ENCODE measurements at places on chromosomes 4 and X.

- peak; percentile 56 for ATAC-seq
Observed at GRCh38 chr4:3231471-3231870, 17.5 kb upstream of the MSANTD1 start.

- ATAC-seq = no peak
Observed at GRCh38 chrX:37424000-37424429, 74.9 kb downstream of the PRRG1 start.

DNA sequence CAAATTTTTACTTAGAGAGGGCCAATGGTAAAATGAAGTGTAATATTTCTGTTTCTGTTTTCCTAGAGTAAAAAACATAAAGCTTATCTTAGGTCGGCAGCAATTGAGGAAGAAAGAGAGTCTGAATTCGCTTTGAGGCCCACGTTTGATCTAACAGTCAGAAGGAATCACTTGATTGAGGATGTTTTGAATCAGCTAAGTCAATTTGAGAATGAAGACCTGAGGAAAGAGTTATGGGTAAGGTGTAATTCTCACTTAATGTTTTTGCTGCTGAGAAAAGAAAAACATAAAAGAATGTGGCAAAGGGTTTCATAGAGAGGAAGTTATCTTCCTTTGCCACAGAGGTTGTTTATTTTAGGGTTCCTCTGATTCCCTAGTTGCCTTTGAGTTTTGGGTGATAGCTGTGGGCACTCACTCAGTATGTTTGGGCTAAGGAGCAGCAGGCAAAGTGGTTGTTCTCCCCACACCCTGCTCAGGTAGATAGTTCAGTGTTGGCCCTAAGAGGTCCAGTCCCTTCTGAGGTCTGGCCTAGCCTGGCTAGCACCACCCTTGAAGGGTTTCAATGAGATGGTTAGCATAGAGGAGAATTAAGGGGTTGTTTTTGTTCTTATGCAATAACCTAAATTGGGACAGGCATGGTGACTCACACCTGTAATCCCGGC, 32.3 kb downstream of the HERC5 start:
- peak; percentile 53 for ATAC-seq

DNA sequence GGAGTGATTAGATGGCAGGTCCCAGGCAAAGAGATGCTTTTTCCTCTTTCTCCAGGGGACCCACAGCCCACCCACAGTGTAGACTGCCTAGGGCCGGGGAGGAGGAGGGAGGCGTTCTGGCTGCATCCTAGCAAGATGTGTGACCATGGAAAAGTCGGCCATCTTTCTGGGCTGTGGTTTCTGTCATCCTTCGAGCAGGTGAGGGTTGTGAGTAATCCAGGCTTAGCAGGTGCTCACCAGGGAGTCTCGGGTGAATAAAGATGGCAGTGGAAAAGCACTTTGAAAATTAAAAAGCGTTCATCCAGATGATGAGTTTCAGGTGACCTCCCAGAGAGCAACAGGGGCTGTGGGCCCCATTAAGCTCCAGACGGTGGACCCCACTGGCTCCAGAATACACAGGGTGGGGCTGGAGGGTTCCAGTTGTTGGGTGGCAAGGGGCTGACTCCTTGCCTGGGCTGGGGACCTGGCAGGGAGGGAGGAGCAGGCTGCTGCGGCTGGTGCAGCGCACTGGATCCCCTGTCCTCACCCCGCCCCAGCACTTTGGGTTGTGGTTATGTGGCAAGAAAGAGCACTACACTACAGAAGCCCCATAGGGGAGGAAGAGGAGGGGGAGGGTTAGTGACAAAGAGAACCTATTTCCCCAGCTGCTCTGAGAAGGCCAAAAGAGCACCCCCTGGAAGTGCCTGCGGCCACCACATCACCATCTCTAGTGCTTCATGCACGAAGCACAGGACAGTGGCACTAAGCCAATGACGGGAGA, 23.7 kb downstream of the ELF4 start:
- peak; percentile 58 for ATAC-seq

- no peak for ATAC-seq
Observed at GRCh38 chr4:124970011-124970410, 257.5 kb upstream of the ANKRD50 start.

DNA sequence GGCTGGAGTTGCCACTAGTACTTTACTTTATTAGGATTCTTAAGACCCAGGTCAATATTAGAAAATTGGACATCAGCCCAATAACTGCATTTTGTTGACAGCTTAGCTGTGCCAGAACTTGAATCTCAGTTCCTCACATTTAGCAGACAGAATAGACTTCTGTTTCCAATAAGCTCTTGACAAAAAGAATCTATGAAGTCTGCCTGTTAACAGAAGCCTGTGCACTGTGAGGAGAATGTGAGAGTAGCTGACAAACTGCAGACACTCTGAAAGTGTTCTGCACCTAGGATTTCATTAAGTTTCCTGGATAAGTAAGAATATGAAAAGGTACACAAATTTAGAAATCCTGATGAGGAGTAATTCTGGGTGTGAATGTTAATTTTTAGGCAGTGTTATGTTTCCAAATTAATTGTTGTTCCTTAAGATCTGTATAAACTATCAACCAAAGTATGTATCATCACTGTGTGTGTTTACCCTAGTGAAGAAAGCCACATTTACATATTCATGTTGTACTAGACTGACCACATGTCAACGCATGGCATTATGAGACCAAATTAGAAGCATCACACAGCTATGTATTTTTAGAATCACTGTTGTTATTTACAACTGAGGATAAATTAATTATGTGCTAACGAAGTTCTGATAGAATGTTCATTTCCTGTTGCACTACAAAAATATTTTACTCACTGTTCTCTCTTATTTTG, 756.4 kb upstream of the IGFBP7 start:
- no peak for ATAC-seq

DNA sequence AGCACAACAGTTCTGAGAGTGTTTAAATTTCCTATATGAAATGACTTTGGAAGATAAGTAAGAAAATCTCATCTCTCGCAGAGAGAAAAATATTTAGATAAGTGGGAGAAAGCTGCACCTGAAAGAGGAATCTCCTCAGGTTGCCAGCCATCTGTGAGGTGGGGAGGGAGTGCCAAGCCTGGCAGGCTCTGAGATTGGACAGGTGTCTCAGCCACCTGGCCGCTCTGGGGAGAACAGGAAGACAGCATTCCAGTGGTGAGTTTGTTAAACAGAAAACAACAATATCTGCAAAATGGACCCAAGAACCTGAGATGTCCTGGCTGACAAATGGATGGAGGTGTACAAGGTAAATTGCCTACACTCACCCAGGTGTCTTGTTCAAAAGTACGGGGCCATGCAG, 31.3 kb downstream of the EMCN start:
- ATAC-seq = no peak

DNA sequence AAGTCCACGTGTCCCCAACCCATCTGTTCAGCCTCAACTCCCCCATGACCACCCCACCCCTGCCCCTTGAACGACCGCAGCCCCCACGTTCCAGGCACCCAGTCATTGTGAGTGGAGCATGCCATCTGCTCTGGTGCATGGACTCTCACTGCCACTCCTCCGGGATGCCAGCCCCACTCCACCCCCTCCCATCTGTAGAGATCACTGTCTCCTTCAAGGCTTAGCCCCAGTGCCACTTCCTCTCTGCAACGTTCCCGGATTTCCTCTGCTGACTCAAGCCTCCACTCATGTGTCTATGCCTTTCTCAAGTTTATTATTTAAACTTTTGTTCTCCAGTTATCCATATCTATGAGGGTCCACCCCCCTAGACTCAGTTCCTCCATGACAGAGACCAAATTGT, 54.0 kb downstream of the MAML3 start:
- no peak for ATAC-seq

DNA sequence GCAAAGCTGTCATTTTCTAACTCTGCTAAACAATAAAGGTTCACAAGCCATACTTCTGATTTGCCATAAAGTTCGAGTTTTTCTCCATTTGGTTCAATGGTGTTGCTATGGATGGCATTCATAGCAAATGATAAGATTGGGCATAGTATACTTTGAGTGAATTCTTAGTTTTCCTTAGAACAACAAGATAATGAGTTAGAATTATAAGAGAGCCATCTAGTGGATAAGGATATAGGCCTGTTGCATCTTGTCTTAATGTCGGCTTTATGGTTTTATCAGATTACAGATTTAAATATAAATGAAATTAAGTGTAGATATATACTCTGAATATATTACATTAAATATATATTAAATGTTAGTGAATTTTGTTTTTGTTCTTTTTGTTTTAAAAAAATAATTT, 644.6 kb downstream of the IL1RAPL1 start:
- no peak for ATAC-seq

- peak; percentile 39 for ATAC-seq
Observed at GRCh38 chr4:13611283-13611842, 16.2 kb downstream of the BOD1L1 start.

DNA sequence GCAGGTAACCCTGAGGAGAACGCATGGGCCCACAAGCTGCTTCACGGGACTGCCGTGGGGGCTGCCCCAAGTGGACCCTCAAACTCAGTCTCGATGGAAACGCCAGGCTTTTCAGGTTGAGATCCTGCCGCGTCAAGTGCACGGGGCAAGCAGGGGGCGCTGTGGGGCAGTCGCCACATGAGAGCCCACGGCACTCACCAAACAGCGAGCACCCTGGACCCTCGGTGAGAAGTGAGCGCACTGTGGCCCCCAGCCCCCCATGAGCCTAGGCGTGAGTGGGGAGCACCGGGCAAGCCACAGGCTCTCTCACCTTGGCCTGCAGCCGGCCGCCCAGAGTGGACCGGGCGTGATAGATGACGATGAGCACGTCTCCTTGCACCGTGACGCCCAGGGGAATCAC, 50.9 kb upstream of the CPLX1 start:
- no peak for ATAC-seq

DNA sequence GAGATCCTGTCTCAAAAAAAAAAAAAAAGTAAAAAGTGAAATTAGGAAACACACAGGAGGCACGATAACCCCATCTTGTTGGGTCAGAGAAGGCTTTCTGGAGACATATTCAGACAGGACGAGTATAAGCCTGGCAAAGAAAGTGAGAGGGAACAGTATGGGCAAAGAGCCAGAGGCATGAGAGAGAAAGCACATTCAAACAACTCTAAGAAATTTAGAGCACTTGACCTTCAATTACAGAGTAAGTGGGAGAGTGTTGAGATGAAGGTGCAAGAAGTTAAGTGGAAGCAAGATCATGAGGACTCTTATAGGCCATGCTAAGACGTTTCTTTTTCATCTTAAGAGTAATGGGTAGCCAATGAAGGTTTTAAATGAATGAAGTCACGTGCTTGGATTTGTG, 70.4 kb downstream of the ELOVL6 start:
- ATAC-seq = no peak

- ATAC-seq = no peak
Observed at GRCh38 chr4:189048119-189048518, 892.6 kb upstream of the FRG1 start.

GRCh38 chrX:78476701-78477100, 149.3 kb upstream of the CYSLTR1 start:
- no peak for ATAC-seq

DNA sequence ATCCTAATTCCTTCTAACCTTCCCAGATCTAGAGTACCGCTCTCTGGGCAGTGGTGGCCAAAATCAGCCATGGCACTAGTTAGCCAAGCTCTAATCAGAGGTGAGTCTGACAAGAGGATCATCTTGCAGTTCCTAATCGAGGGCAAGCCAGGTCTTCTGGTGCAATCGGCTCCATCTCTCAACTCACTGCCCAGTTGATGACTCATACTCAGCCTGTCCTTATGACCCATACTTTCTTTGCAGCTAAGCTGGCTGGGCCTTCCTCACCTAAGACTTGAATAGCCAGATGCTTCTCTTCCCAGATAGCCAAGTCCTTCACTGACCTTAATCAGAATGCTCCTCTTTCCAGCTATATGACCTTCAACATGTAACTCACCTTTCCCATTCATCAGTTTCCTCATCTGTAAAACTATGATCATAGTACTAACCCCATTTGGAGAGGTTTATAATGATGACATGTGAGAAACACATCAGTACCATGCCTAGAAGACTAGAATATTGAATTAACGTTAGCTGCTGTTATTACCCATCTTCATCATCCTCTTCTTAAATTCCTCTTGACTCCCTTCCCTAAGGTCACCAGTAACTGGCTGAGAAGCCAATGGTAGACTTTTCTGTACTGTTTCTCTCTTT, 57.1 kb downstream of the RELL1 start:
- ATAC-seq = no peak

DNA sequence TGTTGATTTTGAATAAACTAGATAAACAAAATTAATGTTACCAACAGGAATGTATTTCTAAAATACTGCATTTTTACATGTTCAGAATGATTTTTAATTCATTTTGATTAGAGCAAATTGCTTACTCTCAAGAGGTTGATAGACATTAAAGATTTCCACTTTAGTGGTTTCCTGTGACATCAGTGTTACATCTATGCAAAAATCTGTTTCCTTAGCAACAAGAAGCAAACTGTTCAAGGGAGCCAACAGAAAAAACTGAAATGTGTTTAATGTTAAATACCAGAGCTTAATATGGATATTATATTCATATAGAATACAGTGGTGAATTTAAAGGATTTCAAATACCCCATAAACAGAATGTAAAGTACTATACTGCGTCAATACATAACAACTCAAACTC, 277.8 kb downstream of the GABRG1 start:
- ATAC-seq = no peak

GRCh38 chr4:84852081-84852480, 114.4 kb downstream of the WDFY3 start:
- no peak for ATAC-seq

DNA sequence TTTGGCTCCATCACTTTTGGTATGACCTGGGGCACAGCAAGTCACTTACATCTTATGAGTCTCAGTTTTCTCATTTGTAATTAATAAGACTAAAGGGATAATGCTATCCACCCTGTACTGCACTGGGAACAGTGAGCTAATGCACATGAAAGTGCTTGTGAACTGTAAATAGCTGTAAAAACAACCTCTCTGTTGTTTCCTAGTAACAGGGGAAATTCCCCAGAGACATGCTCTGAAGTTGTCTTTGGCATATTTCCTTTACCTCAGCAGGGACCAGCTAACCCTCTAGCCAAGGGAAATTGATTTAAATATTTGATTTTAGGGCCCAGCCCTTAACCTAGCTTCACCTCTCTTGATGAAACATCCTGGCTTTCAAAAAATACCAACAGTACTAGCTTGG, 6.1 kb upstream of the CYSLTR1 start:
- peak; percentile 73 for ATAC-seq

DNA sequence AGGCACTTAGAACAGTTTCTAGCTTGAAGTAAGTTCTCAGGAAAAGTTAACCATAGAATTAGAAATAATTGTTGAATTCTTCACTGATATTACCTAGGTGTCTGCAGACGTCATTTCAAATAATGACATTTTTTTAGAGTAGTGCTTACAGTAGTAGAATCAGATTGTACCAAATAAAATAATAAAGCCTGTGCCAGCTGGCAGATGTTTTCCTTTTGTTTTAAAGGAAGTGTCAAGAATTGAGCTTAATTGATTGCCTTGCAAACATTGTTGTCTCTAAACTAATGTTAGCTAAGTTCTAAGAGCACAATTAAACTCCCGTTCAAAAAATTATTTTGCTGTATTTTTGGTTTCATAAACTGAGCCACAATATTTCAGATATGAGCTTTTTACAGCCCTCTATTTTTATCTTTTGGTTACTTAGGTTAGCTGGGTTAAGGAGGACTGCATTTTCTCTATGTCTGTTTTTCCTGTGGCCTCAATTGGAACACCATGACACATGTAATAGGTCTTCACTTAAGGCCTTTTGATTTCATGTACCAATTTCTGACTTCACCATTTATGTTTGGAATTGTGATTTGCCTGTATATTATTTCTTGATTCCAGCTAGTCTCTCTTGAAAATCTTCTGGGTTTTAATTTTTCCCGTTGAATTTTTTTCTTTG, 64.2 kb downstream of the DCUN1D4 start:
- ATAC-seq = no peak

- ATAC-seq = no peak
Observed at GRCh38 chrX:45778616-45779015, 577.9 kb upstream of the DIPK2B start.
